8988T (cell line): ENCODE measurements at places on chromosomes 1 and 21.

GRCh38 chr21:27677546-27677945 lies 710.7 kb upstream of the ADAMTS5 start:
- no peak for DNase-seq

DNA sequence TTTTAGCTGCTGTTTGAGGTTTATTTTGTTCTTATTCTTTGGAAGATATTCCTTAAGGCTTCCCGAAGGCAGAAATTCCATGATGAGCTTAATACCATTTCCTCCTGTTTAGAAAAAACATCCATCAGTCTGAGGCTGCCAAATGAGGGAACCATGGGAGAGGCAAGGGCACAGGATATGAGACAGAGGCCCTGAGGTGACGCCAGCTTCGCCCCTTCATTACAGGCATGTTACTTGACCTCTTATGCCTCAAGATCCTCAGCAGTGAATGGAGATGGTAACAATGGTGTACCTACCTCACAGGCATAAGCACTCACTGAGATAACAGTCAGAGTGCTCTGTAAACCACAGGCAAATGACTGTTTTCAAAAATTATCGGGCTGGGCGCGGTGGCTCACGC lies 93.6 kb downstream of the RAVER2 start:
- no peak for DNase-seq

DNA sequence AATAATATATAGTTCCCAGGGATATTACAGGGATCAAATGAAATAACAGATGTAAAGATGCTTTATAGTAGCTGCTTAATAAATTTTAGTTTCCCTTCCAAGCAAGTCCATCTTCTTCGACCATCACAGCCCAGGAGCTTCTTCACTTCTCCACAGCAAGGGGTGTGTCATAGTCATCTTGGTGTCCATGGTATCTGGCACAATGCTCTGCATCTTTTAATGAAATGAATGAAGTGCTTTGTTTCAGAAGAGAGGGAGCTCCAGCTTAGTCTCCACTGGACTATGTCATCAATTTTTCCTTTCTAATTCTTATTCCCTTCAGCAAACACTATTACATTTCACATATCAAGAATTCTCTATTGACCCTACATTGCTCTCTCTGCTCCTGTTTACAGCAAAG lies 4.9 kb upstream of the MACF1 start:
- DNase-seq, result no peak

DNA sequence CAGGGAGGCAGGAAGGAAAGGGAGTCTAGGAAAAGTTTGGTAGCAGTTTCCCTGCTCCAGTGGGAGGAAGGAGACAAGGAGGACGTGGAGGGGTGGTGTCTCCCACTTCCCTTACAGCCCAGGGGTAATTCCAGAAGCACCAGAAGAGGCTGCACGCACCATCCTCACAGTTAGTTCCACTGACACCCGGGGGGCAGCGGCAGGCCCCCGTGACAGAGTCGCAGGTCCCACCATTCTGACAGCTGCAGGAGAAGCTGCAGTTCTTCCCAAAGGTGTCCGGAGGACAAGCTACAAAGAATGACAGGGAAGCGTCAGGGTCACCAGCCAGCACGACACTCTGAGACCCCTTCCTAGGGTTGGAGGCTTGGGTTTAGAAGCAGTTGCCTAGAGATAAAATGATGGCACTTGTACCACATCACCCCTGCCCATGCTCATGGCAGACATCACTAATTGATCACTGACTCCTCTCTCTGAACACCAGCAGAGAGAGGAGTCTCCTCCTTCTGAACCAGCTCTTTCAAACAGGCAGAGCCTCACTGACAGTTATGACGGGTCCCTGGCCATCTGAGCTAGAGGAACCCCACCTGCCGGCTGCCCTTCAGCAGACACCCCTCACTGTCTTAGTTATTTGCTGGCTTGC lies 53.3 kb downstream of the ARHGEF16 start:
- no peak for DNase-seq

DNA sequence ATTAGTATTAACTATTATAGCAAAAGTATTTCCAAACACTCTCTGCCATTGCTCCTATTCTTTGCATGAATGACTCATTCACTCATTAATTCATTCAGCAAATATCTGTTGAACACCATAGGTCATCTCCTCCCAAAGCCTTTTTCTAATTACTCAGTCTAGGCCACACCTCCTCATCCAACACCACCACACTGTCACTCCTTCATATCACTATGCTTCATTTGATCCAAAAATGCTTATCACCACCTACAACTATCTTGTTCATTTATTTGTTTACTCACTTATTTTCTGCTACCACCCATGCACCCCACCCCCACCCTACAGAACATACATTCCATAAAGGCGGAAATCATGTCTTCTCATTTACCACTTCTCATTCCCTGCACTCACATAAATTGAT lies 94.4 kb upstream of the TNFSF4 start:
- no peak for DNase-seq

- DNase-seq, result peak; percentile 82
Measured at GRCh38 chr1:26284597-26285347, 4.9 kb downstream of the SH3BGRL3 start.

DNA sequence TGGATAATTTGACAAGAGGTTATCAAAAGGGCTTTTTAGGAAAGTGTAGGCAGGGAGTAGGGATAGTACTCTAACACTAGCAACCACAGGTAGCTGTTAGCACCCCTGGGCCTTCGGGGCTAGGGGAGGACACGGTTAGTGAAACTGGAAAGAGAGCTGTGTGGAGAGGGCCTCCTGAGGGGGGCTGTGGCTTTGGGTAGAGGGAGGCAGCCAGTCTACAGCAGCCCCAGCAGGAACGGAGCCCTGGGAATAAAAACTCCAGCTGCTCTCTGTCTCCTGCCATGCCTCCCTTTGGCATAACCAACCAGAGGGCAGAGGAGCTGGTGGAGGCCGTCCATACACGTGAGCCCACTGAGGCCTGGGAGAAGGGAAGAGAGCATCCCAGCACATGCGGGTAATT lies 223.2 kb downstream of the FOXD2 start:
- DNase-seq, result no peak

DNA sequence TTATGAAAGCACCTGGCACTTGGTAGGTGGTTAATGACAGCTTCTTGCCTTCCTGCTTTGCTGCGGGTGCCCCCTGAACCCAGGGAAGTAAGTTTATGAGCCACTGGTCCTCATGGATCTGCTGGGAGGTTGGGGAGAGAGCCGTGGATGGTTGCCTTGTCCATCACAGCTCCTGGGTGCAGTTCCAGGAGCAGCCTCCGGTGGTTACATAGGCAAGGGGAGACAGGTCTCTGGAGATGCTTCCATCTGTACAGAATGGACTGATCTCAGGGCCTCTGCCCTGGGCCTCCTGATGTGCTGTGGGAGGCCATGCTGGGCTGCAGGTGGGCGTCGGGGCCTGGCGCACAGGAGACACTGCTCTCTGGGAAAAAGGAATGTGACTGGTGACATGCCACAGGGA lies 31.6 kb upstream of the ARHGEF10L start:
- DNase-seq, result peak; percentile 46

GRCh38 chr1:48026701-48027532 lies 29.7 kb upstream of the TRABD2B start:
- no peak for DNase-seq

- DNase-seq, result no peak
Measured at GRCh38 chr1:230705289-230706019, 8.5 kb downstream of the AGT start.

DNA sequence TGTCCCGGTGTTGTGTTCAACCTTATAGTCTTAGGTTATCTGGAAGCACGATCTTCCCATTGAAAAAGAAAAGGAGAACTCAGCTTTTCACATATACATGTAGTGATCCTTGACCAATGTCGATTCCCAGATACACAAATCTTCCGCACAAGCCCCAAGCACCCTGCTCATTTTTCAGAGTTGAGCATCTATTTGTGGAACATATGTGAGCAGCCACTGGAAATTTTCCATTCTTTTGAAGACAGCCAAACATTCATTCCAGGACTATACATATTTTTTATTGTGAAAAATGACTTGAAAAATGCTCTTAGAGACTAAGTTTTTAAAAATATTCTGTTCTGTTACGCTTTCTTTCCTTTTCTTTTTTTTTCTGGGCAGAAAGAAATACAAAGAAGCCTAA lies 371.9 kb downstream of the RGS7 start:
- no peak for DNase-seq

GRCh38 chr1:169109561-169110134 lies 3.2 kb downstream of the ATP1B1 start:
- no peak for DNase-seq

GRCh38 chr1:26900815-26901511 lies 696 bp upstream of the GPATCH3 start:
- no peak for DNase-seq

- DNase-seq, result no peak
Measured at GRCh38 chr21:38241029-38241740, 15.6 kb upstream of the KCNJ15 start.

GRCh38 chr1:215589650-215590435 lies 22.7 kb downstream of the KCTD3 start:
- DNase-seq, result no peak

- DNase-seq, result no peak
Measured at GRCh38 chr1:92442351-92442750, 44.4 kb downstream of the GFI1 start.

GRCh38 chr1:46595127-46595526 lies 8.9 kb downstream of the MKNK1 start:
- DNase-seq, result no peak

- no peak for DNase-seq
Measured at GRCh38 chr1:10631811-10632593, 157.3 kb downstream of the PEX14 start.

GRCh38 chr1:170360601-170361000 lies 171.4 kb upstream of the GORAB start:
- DNase-seq, result no peak

GRCh38 chr1:6971699-6972098 lies 186.4 kb downstream of the CAMTA1 start:
- no peak for DNase-seq

DNA sequence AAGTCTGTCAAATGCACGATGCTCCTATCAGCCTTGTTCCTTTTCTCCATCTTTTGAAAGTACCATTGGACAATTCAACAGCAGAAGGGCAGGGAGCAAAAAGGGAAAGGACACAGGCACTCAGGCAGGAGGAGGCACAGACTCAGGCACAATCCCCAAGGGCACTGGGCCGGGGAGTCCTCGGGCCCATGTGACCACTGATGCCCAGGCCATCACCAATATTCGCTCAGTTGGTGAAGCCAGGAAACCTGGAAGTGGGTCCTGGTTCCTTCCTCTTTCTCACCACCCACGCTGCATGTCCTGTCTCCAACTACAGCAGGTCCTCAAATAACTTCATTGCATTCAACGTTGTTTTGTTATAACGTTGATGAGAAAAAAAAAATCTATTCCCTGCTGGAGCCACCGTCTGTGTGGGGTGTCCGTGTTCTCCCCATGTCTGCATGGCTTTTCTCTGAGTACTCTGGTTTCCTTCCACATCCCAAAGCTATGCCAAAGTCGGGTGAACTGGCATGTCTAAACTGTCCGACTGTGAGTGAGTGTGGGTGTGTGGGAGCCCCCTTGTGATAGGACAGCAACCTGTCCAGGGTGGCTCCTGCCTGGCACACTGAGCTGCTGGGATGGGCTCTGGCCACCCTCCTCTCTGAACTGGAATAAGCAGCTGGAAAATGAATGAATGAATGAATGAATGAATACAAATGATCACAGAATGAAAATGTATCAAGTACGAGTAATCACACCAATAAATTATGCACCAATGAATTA lies 12.5 kb downstream of the NID1 start:
- no peak for DNase-seq

GRCh38 chr1:65773391-65774123 lies 19.1 kb upstream of the PDE4B start:
- DNase-seq, result no peak

DNA sequence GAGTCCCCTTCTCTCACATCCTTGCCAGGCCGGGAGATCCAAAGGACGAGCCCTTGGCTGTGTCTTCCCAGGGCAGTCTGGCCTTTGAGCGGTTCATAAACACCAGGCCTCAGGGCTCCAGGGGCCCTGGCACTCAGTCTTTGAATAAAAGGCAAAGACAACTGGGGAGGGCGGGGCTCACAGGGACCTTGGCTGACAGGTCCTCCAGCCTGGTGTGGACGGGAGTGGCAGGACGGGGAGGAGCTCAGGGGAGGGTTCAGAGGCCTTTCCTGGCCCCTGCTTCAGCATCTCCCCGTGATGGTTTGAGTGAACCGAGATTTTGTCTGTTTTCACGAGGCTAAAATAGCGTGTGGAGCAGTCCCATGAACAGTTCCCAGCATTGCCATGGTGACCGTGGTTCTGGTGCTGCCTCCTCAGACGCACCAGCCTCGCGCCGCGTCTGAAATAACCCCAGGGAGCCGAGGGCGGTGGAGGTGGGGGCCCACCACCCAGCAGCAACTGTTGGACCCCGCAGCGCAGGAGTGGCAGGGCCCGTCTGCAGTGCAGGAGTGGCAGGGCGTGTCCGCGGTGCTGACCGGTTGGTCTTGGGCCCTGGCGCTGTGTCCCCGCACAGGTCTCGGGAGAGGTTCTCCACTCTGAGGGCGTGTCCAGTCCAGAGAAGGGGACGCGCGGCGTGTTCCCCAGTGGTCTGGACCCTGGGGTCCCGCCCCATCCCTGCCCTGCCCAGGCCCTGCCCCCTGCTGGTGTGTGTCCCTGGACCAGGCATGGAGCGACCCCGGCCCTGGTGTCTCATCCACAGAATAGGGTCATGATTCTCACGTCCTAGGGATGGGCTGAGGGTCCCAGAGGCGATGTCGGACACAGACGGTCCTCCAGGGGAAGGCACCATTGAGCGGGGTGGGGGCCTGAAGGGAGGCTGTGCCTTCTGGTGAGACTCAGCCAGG lies 7.1 kb upstream of the PRKCZ start:
- no peak for DNase-seq

- DNase-seq, result no peak
Measured at GRCh38 chr1:83747853-83748482, 251.0 kb downstream of the TTLL7 start.
